WTC11 (cell line): ENCODE measurements at places on chromosomes 11 and 22. TPM values are rescaled to one million over a fixed set of nuclear protein-coding genes. Genes with fewer than 3 reads are reported as not detected.

SOX10 gene
- 2.7 to 3.6 TPM (median 3.0 TPM) in 3 replicates for total RNA-seq

LSP1 gene
- 0.77 to 1.7 TPM (median 1.0 TPM) in 3 replicates for total RNA-seq

GAS2 gene
- total RNA-seq, result 1.8 to 3.0 TPM (median 2.4 TPM) in 3 replicates

- no peak overlapping the region for H3K27ac ChIP-seq
- H3K4me3 ChIP-seq, result no peak overlapping the region
- H3K36me3 ChIP-seq, result peaks cover 83% of the 10 kb centered on the region
- DNase-seq, result no peak
- H3K27me3 ChIP-seq, result no peaks in the 10 kb centered on the region
- no peaks in the 10 kb centered on the region for H3K4me1 ChIP-seq
Measured at GRCh38 chr22:17549655-17550054, 13.6 kb upstream of the SLC25A18 start.

DNA sequence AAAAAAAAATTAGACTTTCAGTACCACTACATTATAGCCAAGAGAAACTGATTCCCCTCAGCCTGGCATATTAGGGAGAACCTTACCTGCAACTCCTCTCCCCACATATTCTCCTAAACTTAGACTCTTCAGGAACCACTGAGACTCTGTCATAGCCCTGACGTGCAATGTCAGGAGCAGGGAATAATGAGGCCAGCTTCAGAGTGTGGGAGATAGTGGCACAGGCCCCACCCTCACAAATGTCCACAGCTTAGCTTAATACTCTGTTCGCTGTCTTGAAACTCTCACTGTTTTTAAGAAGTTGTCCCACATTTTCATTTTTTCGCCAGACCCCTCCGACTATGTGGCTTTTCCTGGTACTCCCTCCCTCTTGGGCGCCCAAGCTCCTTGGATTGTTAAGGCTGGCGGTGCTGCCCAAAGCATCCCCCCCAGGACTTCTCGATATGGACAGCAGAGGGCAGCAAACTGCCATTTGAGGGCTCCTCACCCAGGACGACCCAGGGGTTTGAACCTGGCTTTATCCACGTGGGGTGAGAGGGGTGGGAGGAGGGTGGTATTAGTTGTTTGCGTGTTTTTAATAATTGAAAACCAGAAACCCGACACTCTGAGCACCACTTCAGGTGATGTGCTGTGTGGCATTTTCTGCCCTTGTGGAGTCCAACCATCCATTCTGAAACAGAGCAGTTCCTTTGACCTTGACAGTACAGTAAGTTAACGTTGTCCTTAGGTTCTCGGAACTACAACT, 45.2 kb upstream of the RASSF10 start:
- peaks cover 11% of the 10 kb centered on the region; the same call in 1 of the 2 replicates for H3K4me1 ChIP-seq
- H3K4me3 ChIP-seq, result no peak overlapping the region

GRCh38 chr22:23533328-23533762, 46.7 kb downstream of the IGLL1 start:
- H3K36me3 ChIP-seq, result no peaks in the 10 kb centered on the region
- peaks cover 76% of the 10 kb centered on the region for H3K4me1 ChIP-seq
- peaks cover 22% of the 10 kb centered on the region for H3K27me3 ChIP-seq
- DNase-seq, result peak; percentile 83
- peak overlapping the region; percentile 75 for H3K27ac ChIP-seq

GRCh38 chr11:75536786-75537641, 11.3 kb upstream of the GDPD5 start:
- DNase-seq, result no peak
- H3K27me3 ChIP-seq, result peaks cover 2% of the 10 kb centered on the region; the same call in 1 of the 2 replicates
- no peaks in the 10 kb centered on the region for H3K36me3 ChIP-seq
- no peak overlapping the region for H3K27ac ChIP-seq
- H3K4me3 ChIP-seq, result no peak overlapping the region

TNNI2 gene
- total RNA-seq, result 0.41 TPM in 1 of 3 replicates, not detected in the others

- DNase-seq, result no peak
- H3K4me3 ChIP-seq, result peak overlapping the region; percentile 87
- peaks cover 26% of the 10 kb centered on the region for H3K4me1 ChIP-seq
- H3K36me3 ChIP-seq, result peaks cover 2% of the 10 kb centered on the region; the same call in 1 of the 2 replicates
- H3K27me3 ChIP-seq, result peaks cover 17% of the 10 kb centered on the region
- H3K27ac ChIP-seq, result peak overlapping the region; percentile 94
Measured at GRCh38 chr11:66956689-66957290, 1.4 kb downstream of the PC start.

DNA sequence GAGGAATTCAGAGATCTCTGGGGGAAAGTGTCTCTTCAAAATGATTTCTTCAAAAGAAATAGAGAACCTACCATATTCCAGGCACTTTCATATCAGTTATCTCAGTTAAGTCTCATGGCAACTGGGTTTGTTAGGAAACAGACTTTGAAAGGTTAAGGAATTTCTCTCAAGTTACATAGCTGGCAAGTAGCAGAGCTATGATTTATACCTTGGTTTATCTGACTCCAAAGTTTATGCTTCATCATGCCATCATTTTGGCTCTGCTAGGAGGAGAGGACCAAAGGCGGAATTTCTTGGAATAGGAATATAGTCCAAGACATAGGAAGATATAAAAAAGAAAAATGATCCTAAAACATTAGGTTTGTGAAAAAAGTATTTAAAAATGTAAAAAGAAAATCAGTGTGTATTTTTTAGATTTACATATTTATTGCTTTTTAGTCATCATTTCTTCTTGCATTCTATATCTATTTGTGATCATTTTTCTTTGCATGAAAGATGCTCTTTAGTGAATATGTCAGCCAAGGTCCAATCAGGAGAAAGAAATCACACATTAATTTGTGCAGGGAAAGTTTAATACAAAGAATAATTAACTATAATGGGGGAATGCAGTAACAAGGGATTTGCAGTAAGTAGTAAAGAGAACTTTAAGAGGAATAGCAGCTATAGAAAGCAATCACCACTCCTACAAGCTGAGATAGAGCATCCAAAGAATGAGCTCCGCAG, 199.1 kb upstream of the ZBED5 start:
- peaks cover 38% of the 10 kb centered on the region for H3K36me3 ChIP-seq
- no peak for DNase-seq
- H3K4me3 ChIP-seq, result no peak overlapping the region
- no peaks in the 10 kb centered on the region for H3K4me1 ChIP-seq
- peaks cover 16% of the 10 kb centered on the region for H3K27me3 ChIP-seq
- no peak overlapping the region for H3K27ac ChIP-seq

GRCh38 chr11:109508943-109509342, 87.0 kb downstream of the C11orf87 start:
- H3K4me1 ChIP-seq, result no peaks in the 10 kb centered on the region
- DNase-seq, result no peak
- no peaks in the 10 kb centered on the region for H3K27me3 ChIP-seq
- H3K4me3 ChIP-seq, result no peak overlapping the region

GRCh38 chr22:31348766-31349165, 2.6 kb upstream of the PATZ1 start:
- no peaks in the 10 kb centered on the region for H3K27me3 ChIP-seq
- peaks cover 24% of the 10 kb centered on the region for H3K4me1 ChIP-seq
- H3K4me3 ChIP-seq, result no peak overlapping the region
- no peak overlapping the region for H3K27ac ChIP-seq
- DNase-seq, result no peak
- H3K36me3 ChIP-seq, result peaks cover 2% of the 10 kb centered on the region; the same call in 1 of the 2 replicates

GRCh38 chr11:44525473-44526252, 39.8 kb upstream of the CD82 start:
- H3K27me3 ChIP-seq, result no peaks in the 10 kb centered on the region
- H3K36me3 ChIP-seq, result no peaks in the 10 kb centered on the region
- peaks cover 23% of the 10 kb centered on the region for H3K4me1 ChIP-seq
- DNase-seq, result no peak
- no peak overlapping the region for H3K4me3 ChIP-seq

SYTL2 gene
- total RNA-seq, result 4.3 to 7.1 TPM (median 6.5 TPM) in 3 replicates

DNA sequence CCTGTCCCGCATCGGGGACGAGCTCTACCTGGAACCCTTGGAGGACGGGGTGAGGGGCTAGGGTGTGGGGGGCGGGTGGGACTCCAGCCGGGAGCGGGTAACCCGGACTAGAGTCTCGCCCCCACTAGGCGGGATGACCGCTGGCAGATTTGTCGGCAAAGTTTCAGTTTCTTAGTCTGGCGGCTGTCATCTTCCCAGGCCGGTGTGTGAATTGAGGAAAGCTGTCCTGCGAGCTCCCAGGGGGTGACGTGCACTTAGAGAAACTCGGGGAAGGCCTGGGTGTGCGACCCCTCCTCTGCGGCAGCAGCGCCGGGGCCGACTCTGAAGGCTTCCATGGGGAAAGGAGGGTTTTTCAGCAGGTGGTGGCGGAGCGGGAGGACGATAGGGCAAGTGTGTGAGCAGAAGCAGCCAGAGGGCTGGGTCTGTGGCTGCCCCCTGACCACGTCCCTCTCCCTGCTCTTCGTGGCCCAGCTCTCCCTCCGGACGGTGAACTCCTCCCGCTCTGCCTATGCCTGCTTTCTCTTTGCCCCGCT, 463 bp downstream of the RAD9A start:
- peak overlapping the region; percentile 29 for H3K27ac ChIP-seq
- H3K27me3 ChIP-seq, result no peaks in the 10 kb centered on the region
- peak overlapping the region; percentile 75 for H3K4me3 ChIP-seq
- DNase-seq, result no peak
- H3K36me3 ChIP-seq, result peaks cover 11% of the 10 kb centered on the region

ZNRD2 gene
- 54.8 to 70.9 TPM (median 55.7 TPM) in 3 replicates for total RNA-seq

ADM gene
- total RNA-seq, result 18.7 to 40.8 TPM (median 40.1 TPM) in 3 replicates

DNA sequence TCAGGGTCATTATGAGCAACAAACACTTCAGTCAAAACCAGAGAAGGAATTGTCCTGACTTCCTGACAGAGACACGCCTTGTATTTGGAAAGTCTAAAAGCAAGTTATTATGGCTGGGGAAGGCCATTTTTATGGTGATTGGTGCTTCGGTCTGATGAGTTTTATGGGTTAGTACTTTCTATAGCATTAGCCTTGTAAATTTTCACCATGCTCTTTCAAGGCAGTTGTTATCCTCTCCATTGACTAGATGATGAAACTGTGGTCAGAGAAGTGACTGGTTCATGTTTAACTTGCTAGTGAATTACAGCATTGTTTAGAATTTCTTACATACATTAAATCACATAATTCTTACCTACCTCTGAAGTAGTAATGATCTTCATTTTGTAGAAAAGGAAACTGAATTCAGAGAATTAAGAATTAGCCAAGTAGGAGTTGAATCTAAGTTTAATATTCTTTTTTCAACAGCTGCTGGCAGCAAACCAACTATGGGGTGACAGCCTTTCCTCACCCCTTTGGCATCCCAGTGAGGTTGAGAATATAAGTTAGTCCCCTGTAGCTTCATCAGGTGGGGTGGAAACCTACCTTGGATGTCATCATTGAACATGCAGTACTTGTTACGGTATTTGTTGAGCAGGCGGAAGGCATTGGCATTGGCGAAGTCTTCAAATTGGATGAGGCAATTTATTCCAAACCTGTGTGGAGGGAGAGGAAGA, 90.0 kb downstream of the CCDC81 start:
- no peak overlapping the region for H3K4me3 ChIP-seq
- no peak for DNase-seq
- no peak overlapping the region for H3K27ac ChIP-seq
- no peaks in the 10 kb centered on the region for H3K36me3 ChIP-seq
- H3K27me3 ChIP-seq, result no peaks in the 10 kb centered on the region

- no peaks in the 10 kb centered on the region for H3K4me1 ChIP-seq
- no peak overlapping the region for H3K4me3 ChIP-seq
- no peak for DNase-seq
- peaks cover 6% of the 10 kb centered on the region; the same call in 1 of the 2 replicates for H3K36me3 ChIP-seq
Measured at GRCh38 chr11:72307439-72307838, 63.5 kb upstream of the PHOX2A start.

DNA sequence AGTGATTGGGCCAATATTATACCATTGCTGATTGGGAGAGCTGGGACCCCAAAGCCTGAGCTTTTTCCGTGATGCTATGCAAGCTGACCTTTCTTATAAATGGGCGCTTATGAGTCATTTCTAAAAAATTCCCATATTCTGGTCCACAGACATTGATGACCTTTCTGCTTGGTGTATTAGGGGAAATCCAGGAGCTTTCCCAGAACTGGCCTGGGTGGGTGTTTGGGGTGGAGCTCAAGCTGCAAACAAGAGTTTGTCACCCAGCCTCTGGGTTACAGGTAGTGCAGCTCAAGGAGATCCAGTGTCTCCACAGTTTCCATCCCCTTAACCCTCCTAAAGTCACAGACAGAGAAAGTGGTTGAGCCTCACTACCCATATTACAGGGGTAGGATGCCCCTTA, 67.7 kb downstream of the CCDC81 start:
- no peaks in the 10 kb centered on the region for H3K36me3 ChIP-seq
- H3K27me3 ChIP-seq, result no peaks in the 10 kb centered on the region; the same call in 1 of the 2 replicates
- DNase-seq, result no peak
- no peak overlapping the region for H3K4me3 ChIP-seq
- H3K4me1 ChIP-seq, result no peaks in the 10 kb centered on the region

DNA sequence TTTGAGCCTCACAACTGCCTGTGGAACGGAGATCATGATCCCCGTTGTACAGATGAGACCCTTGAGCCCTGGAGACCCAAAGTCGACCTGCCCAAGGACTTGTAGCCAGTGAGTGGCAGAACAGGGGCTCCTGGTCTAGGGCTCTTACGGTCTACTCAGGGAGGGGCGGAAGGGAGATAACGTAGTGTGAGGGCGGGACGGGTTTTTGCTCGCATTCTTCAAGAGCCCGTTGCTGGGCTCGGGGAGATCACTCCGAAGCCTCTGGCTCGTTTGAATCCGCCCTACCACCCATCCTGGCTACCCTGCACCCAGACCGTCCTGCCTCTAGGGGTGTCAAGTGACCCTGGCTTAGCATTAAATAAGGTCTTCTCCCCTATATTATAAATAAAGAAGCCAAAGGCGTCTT, 639 bp downstream of the CRY2 start:
- peak; percentile 51 for DNase-seq
- H3K4me3 ChIP-seq, result peak overlapping the region; percentile 79
- peaks cover 28% of the 10 kb centered on the region for H3K27me3 ChIP-seq
- no peaks in the 10 kb centered on the region for H3K36me3 ChIP-seq
- peaks cover 23% of the 10 kb centered on the region for H3K4me1 ChIP-seq

DNA sequence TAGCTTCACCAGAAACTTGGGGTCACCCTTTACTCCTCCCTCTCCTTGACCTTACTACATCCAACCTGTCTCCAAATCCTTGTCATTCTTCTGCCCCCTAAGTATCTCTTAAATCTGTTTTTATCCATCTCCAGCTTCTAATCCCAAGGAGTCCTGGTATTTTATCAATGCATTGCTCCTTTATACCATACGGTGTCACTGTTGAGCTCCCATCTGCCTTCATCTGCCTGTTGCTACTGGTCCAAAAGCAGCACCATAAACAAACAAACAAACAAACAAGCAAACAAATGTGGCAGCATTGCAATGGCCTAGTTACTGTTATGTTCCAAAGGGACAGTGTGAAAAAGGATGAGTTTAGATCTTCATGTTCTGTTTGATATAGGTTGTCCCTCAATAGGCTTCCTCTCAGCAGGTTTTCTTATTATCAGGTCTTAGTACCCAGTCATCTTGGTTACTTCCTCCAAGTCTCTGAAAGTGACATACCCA, 34.2 kb downstream of the DNHD1 start:
- H3K4me3 ChIP-seq, result no peak overlapping the region
- H3K27me3 ChIP-seq, result no peaks in the 10 kb centered on the region; the same call in 1 of the 2 replicates
- H3K27ac ChIP-seq, result no peak overlapping the region
- DNase-seq, result no peak
- no peaks in the 10 kb centered on the region for H3K36me3 ChIP-seq
